ENCODE measurements at places on chromosomes 4 and X.

GRCh38 chr4:140185412-140186081 is 31.6 kb upstream of the MAML3 start:
- DNase-seq = no peak

DNA sequence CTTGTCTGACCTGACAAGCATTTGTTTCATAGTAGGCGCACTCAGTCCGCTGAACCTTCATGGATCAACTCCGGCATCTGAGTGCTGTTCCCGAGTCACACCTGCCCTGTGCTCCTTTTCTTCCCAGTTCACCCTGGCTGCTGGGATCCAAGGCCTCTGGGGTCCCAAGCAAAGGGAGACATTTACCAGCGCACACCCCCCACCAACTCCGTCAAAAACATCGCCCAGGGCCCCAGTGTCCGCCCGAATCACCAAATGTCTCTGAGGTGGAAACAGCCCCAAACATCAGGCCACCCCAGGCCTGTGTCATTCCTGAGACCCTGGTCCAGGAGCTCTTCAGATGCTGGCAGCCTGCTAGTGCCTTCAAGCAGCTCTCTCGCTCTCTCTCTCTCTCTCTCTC is 5.1 kb downstream of the BLOC1S4 start:
- no peak for DNase-seq

DNA sequence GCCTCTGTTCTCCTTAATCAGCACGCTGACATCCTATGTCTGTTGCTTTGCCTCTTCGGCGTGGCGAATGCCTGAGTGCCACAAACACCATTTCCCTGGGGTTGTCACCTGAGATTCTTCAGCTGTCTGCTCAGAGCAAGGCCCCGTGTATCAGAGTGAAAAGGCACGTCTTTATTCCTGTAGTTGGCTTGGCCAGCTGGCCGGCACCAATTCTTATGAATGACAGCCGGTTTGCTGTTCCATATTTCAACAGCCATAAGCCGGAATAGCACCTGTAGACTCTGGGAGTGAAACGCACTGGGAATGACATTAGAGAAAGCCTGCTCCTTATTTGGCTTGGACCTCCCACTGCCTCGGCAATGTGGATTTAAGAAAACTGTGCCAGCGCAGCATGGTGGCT is 89.3 kb downstream of the MGST2 start:
- DNase-seq = no peak

GRCh38 chr4:101345596-101346350 is 1.6 kb downstream of the PPP3CA start:
- peak; percentile 50 for DNase-seq

- no peak for DNase-seq
Observed at GRCh38 chr4:57499786-57500185, 389.6 kb upstream of the IGFBP7 start.

DNA sequence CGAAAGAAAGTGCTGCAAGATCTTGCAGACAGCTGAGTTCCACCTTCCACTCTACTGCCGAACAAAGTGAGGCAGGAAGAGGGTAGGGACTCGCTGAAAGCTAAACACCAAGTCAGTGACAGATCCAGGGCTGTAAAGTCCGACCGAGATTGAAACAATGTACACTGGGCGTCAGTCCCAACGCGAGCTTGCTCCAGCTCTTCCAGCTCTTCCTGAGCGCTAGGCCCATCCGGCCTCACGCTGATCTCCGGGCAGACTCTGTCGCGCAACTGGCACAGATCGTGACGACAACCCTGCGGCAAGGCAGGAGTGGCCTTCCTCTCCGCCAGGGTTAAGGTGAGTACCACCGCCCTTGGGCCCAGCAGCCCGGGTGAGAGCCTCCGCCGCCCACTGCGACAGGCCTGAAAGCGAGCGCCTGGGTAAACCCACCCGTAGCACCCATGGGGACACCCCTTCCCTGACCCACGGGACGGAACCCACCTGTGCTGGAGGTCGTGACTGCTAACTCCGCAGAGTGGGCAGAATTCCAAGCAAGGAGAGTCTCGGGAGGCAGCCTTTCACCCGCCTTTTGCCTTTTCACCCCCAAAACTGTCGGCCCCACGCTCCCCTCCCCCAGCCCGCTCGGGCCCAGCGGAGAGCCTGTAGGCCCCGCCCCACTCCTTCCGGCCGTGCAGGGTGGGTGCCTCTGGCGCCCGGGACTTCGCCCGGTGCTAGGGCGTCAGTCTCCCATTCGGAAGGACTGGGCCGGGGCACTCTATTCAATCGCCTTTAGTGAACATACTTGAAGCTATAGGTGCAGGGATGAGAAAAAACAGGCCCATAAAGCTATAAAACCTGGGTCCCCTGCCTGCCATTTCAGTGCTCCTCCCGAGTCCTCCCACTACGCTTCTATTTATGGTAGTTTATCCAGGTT is at the start of gene TMLHE:
TMLHE (minus strand) TSS at position 641 of the 913 bp plus-strand sequence. CDS start 67,676 bp downstream, outside the sequence.
- DNase-seq = peak; percentile 77

DNA sequence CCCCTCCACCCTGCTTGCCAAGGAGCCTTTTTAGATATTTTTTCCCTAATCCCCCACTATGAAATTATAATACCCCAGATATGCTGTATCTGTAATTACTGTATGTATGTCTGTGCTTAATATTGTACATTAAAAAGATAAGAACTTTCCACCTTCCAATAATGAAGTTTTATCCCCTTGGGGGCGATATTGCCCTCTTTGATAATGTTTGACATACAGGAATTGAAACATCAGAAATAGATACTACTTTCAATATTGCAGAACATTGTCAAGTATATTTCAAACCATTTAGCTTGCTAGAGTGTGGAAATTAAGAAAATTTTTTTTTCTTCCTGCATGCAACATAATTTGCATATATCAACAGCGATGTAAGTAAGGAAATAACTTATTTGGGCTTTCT is 58.9 kb downstream of the NAF1 start:
- no peak for DNase-seq

DNA sequence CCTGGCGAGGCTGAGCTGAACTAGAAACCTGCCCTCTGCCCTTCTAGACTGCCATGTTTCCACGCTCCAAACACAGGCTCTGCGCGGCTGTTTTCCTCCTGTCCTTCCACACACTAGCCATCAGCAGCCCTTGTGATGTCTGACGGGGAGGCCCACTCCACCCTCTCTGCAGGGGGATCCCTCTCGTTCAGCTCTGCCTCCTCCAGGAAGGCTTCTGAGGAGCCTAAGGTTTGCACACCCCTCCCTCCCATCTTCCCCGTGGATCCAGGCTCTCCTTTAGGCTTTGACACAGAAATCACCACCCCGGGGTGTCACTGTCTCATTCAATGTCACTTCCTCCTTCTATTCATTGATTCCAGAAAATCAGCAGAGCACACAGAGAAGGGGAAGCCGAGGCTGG is 38.6 kb upstream of the CRMP1 start:
- no peak for DNase-seq

- no peak for DNase-seq
Observed at GRCh38 chr4:116088771-116089170, 975.4 kb upstream of the NDST4 start.

DNA sequence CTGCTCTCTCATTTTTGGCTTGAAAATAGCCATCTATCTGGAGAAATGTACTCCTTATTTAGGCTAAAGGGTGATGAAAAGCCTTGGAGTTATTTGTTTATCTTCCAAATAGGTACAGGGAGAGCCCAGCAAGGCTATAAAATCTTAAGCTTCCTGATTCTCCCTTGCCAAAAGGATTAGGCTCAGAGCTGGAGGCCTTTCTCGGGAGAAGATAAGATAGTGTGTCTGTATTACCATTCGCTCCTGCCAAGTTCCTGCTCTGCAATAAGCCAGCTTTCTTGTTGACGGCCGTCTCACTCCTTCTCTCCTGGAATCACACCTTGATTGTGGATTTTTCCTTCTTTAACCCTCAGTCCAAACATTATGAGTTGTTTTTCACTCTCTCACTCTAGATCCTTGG is 171.8 kb upstream of the TTC29 start:
- DNase-seq = no peak

DNA sequence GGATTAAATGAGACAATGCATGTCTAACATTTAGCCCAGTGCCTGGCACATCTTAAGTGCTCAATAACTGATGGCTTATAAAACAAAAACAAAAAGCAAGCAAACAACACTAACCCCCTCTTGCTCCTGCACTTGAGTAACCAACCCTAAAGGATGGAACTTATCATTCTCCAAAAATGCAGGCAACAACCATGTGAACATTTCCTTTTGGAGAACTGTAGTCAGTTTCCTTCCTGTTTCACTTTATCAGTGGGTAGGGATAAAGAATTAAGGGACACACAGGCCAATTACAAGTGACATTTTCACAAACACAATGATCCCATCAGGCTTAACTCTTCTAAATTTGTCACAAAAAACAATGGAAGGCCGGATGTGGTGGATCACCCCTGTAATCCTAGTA is 30.4 kb downstream of the RPS3A start:
- DNase-seq = no peak

DNA sequence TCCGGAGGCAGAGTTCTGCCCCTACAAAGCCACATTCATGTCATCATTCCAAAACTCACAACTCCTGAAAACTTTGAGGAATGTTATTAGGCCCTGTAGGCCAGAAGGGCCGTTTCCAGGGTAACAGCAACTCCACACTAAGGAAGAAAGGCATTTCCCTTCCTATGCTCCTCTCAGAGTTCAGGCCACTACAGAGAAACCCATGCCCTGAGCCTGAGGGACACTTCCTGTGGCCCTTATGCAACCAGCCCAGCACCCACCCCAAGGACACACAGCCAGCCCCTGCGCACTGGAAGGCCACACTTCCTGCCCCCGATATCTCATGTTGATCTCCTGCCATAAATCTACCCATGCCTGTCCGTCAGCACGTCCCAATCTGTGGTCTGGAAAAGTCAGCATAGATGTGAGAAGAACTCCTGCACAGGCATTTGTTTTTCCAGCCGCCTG is 289.3 kb downstream of the BCOR start:
- DNase-seq = no peak

DNA sequence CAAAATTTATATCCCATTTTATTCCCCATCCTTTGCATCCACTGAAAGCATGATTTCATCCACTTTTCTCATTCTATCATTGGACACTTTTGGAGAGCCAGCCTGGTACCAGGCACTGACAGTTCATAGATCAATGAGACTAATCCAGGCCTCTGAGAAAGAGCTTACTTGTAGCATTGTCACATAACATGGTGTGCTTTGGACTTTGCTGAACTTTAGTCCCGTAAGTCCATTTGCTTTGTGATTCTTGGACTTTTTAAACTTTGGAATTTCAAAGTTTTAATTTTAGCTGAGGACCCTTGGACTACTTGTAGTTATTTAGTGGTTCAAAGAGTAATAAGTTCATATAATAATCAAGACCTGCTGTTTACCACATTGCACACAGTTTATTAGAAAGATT is 11.5 kb downstream of the LIAS start:
- DNase-seq = no peak

DNA sequence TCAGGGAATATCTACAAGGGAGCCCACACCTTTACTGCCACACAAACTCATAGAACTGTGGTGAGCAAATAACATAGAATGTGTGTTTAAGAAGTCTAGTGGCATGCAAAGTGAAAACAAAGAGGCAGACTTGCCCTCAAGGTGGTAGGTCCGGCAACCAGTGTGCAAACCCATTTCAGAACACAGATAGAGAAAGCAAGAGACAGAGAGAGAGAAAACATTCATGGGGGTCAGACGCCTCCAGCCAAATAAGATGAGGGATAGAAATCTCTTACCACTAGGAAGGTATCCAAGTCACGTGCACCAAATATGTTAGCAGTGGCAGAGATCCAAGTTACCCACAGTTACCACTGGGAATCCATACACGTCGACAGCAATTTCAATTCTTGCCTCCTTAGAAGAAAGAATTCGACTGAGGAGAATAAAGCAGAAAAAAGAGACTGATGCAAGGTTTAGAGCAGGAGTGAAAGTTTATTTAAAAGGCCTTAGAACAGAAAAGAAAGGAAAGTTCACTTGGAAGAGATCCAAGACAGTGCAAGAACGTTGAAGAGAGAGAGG is 252.8 kb downstream of the NAP1L3 start:
- no peak for DNase-seq

- no peak for DNase-seq
Observed at GRCh38 chr4:3745886-3746656, 20.1 kb upstream of the ADRA2C start.

- no peak for DNase-seq
Observed at GRCh38 chrX:22057667-22058066, 25.5 kb downstream of the PHEX start.

GRCh38 chrX:100871594-100872560 is 2.3 kb downstream of the NOX1 start:
- no peak for DNase-seq

DNA sequence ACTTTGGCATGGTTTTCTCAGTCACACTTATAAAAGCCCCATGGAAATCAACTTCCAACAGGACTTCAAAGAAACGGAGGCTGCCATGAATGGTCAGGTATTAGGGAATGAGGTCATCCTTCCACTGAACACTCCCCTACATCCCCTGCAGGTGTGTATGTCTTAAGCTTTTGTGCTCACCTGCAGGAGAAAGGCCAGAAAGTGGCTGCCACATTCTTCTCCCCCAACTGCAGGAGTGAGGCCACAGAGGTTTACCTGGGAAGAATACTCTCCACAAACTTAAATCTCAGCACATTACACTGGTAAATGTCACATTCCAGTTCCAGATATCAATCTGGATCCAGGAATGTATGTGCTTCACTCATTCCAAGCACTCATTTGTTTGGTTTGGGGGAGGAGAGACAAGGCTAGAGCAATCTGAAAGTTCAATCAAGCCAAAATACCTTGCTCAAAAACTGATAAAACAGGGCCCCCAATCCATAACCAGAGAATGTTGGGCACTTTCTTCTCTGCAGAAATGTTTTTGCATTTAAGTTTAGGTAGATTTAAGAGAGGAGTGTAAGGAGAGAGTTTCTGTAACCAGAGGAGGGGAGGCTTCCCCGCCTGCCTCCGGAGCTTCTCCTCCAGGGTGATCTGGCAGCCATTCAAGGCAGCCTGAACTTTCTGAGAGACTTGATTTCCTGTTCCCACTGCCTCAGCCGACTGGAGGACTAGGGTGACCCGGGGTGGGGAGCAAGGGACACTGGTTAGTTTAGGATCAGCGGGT is 15.4 kb downstream of the FAM9C start:
- DNase-seq = no peak

- no peak for DNase-seq
Observed at GRCh38 chrX:64805683-64806082, 170.6 kb downstream of the ZC4H2 start.

GRCh38 chrX:154351183-154352011 is 23.0 kb downstream of the FLNA start:
- no peak for DNase-seq

DNA sequence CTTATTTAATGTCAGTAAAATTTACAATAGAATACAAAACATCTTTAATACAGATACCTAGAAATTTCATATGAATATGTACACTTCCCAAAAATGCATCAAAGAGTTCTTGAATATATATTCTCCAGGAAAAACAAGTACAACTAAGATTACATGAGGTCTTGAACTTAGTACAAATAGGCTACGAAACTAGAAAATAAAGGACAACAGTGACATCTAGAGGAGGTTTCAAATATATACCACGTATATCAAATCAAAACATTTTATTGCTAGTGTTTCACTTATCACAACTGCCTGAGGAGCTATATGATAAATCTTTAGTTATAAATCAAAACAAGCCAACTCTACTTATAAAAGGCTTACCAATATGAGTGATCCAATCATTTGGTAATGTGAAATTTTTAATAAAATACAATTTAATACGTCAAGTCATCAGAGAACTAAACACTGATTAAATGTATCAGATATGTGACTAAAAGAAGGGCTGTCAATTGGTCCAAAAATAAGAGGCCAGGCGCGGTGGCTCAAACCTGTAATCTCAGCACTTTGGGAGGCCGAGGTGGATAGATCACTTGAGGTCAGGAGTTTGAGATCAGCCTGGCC is 36.6 kb downstream of the ANAPC10 start:
- DNase-seq = no peak

- no peak for DNase-seq
Observed at GRCh38 chr4:121574618-121575017, 122.2 kb downstream of the ANXA5 start.

- no peak for DNase-seq
Observed at GRCh38 chrX:40733706-40734105, 1.6 kb downstream of the MED14 start.
